CD4-positive, alpha-beta T cell treated with Interleukin-21 for 1 hour (primary cell): ENCODE measurements at places on chromosomes 7 and 10.

- no peak for DNase-seq
These were observed 362.0 kb upstream of the ADARB2 start for GRCh38 chr10:2099321-2099720.

GRCh38 chr7:32250003-32250402 lies 179.8 kb upstream of the PDE1C start:
- no peak for DNase-seq

- no peak for DNase-seq
These were observed 8.6 kb downstream of the FBXW4 start for GRCh38 chr10:101686133-101686925.

DNA sequence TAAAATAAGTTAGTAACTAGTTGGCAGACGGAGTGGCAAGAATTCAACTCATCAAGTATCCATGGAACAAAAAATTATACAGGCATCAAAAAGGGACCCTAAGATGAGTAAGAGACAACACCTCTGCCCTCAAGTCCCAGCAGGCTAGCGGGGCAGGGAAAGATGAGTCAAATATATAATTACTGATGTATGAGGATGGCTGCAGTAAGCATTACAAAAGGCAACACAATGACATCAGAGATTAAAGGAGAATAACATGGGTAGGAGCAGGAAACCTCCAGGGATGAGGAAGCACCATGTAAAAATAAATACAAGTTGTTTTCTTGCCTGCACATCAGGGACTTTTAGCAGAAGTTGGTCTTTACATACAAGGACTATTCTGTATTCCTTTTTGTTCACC lies 49.4 kb downstream of the SCRN1 start:
- no peak for DNase-seq

DNA sequence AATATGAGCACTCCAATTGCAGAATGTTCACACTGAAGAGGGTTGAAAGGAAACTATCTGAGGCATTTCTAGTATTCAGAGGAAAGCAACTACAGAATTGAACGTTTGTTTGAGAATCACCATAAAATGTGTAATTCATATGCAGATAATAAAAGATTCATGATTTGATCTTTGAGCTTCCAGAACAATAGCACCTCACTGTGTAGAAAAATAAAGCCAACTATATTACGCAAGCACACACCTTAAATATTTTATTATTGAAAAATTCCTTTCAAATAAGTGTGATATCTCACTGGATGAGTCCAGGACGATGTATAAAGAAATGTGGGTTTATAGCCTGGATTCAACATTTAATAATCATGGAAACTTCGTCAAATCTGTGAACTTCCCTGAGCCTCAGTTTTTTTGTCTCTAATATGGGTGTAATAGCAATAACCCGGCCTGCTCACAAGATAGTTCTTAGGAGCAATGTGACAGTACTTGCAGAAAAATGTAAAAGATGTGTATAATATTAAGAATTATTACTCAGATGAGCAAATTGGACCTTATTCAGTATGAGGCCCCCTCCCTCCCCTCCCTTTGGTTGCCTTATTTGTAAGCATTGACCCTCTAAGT lies 11.5 kb upstream of the CAV2 start:
- no peak for DNase-seq

- no peak for DNase-seq
These were observed 290.3 kb upstream of the NFE2L3 start for GRCh38 chr7:25861601-25862260.

GRCh38 chr7:7536396-7537019 lies 835 bp upstream of the COL28A1 start:
- no peak for DNase-seq

DNA sequence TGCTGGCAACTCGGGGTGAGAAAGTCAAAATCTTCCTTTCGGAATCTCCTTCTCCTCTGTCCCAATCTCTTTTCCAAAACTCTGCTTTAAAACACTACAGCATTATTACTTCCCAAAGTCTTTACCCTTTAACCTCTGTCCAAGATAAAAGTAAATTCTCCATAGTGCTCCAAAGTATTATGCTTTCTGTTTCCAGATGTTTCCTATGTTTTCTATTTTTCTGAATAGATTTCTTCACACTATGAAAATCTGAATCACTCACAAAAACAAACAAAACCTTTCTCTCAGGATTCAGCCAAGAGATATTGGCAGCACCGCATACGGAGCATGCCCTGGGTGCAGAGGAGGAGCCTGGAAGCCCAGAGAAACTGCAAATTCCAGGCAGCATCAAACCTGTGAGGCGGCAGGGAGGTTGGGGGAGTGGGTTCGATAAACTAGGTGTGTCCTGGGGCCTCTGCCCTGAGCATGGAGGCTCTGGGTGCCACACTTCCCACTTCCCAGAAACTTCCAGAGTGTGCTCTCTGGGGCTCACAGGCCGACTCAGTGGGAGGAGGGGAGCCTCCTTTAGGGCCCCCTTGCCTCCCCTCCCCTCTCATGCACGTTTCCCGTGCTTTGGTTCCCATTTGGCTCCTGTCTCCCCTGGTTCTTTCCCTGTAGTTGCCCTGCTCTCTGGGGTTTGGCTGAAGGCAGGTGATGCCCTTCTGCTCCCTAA lies 35.6 kb downstream of the VIPR2 start:
- DNase-seq = no peak

GRCh38 chr10:104084482-104085142 lies 1.1 kb downstream of the COL17A1 start:
- no peak for DNase-seq

GRCh38 chr10:43218206-43218950 lies 48.5 kb downstream of the RASGEF1A start:
- no peak for DNase-seq

DNA sequence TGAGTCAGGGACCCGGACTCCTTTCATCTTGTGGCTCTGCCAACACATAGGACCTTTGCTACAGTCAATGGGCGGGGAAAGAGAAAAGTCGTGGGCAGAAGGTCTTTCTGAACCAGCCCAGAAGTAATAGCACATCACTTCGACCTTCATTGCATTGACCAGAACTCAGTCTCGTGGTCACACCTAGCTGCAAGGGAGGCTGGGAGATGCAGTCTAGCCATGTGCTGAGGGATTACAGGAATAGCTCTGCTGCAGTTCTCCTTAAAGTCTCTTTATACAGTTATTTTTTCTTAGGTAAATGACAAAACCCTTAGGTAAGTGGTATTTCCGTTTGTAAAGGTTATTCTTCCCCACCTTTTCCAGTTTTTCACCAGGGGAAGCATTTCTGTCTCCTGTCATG lies 25.4 kb downstream of the WIPF3 start:
- DNase-seq = no peak
